ENCODE measurements at places on chromosomes 3 and 15.

- DNase-seq = no peak
Observed at GRCh38 chr3:161217496-161217895, 3.6 kb upstream of the NMD3 start.

DNA sequence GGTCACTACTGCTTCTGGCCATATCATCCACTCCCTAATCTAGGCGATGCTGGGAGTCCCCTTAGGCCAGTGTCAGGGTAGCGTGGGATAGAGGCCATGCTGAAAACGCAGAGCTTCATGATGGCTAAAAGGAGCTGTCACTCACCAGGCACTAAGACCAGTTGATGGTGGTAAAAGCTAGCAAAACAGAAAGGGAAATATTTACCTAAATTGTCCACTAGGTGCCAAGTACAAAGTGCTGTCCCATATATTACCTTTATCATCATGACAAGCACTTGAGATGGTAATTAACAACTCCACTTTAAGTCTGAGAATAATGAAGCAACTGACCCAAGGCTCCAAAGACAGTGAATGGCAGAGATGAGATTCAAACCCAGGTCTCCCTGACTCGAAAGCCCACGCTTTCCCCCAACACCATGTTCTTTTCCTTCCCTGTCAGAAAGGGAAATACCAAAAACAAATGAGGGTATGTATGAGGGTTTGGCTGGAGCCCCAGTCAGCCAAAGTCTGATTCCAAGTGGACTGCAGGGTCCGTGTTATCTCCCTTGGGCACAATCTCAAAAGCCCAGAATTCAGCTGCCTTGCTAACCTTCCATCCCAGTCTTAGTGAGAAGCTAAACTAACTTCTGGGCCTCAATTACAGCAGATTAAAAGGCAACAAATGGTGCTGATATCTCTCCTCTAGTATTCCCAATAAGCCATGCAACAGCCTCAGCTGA lies 84.7 kb downstream of the RBPMS2 start:
- no peak for DNase-seq

DNA sequence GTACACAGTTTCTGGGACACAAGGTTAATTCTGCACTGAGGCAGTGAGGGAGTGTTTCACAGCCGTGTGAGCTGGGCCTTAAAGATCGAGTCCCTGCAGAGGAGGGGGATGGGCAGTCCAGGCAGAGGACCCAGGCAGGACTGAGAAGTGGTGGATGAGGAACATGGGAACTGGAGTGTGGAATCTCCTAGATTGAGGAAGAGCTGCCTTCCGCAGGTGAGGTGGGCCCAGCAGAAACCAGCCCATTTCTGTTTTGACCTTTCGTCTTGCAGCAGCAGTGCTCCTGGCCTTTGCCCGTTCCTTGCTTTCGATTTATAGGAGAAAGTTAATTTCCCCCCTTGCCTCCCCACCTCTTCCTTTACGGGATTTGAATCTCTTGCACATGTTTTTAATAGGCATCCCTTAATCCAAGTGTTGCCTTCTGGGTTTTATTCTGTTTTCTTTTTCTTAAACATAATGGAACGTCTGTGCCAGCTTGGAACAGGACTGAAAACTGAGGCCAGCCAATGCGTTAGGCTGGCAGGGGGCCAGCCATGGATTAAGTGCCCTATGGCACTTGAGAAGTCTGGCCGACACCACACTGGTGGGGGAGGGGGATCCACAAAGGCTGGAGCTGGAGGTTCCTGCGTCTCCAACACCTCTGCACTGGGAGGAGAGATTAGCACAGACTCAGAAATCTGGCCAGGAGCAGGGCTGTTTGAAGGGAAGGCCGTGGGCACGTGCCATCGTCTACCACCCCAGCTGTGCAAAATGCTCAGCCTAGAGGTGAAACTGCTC lies 78.1 kb downstream of the AAGAB start:
- no peak for DNase-seq

DNA sequence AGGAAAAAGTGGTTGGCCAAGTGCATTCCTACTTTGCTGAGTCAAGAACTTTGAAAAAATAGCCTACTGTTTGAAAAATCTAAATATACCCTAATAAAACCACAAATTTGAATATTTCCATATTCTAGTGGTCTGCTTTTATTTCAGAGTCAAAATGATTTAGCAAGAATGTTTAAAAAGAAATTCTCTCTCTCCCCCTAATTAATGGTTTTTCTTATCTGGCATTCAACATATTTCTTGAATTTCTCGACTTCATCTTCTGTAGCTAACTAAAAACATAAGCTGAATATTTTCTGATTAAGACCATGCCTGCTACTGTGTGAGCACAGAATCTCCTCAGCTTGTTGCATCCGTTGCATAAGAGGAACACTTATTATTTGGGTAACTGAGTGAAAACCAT lies 563.5 kb upstream of the TBL1XR1 start:
- DNase-seq = no peak

DNA sequence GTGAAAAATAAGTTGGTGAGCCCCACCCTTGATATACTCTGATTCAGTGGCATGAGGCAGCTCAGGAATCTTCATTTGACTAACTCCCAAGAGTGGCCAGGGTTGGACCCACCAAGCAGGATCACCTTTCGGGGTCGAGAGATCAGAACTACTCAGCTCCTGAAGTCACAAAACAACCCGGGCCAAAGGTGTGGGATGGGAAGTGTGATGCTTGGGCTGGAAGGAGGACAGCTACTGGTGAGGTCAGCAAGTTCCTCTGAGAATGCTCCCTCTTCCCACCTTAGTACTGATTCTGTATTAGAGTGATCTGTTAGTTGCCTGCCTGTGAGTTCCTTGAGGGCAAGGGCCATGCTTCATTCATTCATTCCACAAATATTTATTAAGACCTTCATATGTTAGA lies 15.1 kb downstream of the ESYT3 start:
- DNase-seq = no peak

GRCh38 chr3:174951034-174951433 lies 91.9 kb downstream of the NAALADL2 start:
- DNase-seq = no peak

DNA sequence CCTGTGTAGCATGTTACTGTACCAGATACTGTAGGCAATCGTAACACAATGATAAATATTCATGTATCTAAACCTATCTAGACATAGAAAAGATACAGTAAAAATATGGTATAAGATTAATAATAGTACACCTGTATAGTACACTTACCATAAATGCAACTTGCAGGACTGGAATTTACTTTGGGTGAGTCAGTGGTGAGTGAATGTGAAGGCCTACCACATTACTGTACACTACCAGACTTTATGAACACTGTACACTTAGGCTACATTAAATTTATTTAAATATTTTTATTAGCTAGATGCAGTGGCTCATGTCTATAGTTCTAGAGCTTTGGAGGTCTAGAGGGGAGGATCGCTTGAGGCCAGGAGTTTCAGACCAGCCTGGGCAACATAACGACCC lies 186.6 kb upstream of the ROPN1 start:
- no peak for DNase-seq
